ENCODE measurements at places on chromosomes 3 and 15.

DNA sequence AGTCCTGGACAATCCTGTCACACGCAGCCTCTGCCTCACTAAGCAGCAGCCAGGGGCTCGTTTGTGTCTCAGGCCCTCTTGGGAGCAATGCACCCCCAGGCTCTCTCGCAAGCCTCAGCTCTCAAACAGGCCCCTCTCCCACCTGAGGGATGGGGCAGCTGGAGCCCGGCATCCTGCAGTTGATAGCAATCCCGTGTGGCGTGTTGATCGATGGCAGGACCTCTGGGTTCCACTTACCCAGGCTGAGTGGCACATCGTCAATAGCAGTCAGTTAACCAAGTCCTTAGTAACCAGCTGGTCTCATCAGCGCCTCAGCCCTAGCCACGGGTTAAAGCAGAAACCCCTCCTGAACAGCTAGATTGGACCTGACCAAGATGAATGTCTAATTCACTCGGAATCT, 36.5 kb upstream of the PLXNA1 start:
- no peak for DNase-seq

DNA sequence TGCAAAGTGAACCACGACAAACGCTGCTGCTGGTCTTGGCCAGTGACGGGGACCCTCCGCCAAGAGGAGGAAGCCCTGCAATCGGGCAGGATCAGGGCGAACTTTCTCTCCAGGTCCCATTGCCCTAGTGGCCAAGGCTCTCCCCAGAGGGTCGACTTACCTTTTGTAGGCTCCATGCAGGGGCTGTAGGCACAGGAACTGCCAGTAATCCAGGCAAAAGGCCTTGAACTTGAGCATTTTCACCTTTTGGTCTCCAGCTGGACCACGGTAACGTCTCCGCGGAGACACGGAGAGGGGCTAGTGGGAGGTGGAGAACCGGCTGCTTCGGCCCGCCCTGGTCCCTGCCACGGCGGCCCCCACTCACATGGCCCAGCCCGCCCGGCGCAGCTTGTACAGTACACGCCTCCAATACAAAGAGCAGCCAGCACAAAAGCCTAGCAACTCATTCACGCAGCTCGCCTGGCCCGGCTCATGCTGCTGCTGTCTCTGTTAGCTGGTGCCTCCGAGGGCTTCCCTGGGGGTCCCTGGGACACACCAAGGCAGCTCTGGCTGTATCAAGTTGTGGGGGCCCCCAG, 31.0 kb downstream of the IQSEC1 start:
- no peak for DNase-seq

DNA sequence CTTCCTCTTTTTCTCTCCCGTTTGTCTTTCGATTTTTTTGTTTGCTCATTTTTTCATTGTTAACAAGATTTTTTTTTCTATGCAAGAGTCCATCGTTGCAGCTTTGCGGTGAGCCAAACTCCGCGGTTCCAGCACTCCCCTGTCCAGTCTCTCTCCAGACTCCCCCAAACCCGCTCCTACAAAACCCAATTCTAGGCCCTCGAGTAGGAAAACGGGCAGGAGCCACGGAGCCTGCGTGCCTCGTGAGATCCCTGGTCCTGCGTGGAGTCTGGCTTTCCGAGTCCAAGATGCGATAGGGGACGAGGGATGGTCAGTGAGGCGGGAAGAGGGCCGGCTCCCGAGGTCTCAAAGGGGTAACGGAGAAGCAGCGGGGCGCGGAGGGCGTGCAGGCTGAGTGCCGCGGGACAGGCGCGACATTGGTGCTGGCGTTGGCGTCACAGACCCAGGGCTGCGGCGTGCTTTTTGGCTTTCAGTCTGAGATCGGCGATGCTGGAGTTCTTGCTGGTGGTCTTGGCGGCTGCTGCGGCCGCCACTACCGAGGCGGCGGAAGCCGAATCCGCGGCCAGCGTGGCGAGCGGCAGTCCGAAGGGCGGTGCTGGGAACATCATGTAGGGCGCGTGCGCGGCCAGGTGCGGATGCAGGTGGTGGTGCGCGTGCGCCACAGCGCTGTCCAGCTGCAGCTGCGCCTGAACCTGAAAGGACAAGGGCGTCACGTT, 8.5 kb downstream of the SHOX2 start:
- DNase-seq: peak; percentile 63

GRCh38 chr15:46251903-46252302, 617.1 kb downstream of the SQOR start:
- no peak for DNase-seq

DNA sequence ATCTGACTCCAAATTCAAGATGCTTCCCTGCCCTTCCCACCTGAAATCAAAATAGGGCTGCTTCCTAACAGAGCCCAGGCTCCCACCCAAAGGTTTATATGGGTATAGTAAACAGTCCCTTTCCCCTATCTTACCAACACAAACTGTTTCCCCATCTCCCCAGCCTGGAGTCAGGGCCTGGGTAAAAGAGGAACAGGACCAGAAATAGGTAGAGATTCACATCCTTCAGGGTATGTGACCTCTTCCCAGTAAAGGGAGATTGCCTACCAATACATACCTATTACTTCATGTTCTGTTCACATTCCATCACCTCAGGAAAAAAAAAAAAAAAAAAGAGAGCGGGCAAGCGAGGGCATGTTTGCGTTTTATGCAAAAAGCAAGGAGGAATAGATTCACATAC, 9.7 kb upstream of the SHF start:
- DNase-seq: no peak

- DNase-seq: no peak
These were observed 345.5 kb downstream of the SQOR start for GRCh38 chr15:45980366-45980765.

GRCh38 chr15:27742751-27743477, 356.2 kb downstream of the OCA2 start:
- DNase-seq: no peak

DNA sequence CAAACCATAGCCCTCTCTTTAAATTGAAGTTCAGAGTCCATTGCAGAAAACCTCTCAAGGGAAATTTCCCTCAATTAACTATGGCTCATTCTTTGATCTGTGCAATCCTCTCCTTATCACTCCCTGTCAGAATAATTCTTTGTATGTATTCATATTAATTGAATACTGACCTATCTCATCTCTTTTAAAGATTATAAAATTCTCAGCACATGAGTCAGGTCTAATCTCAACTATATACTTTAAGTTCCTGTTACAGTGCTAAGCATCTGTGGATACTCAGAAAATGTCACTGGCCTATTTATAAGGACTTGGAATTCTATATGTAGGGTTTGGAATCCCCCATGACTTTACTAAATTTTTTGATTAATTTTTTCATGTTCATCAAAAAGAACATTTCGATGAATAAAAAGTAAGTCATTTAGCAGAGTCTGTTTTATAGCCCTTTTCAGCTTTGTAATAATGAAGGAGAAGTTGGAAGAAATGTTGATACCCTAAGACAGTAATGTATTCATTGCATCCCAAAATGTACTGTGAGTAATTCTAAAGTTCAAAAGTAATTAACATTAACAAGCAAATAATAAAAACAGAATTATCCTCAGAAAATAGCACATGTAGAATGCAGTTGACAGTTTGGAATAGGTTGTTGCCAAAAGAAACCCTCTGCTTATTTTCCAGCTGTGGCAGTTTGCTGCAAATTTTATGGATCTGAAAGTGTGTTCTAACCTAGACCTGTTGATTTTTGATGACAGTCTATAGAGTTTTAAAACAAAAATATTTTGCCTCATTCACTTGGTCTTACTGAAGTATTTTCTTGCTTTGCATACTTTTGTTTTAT, 503.4 kb upstream of the CBLB start:
- DNase-seq: no peak

DNA sequence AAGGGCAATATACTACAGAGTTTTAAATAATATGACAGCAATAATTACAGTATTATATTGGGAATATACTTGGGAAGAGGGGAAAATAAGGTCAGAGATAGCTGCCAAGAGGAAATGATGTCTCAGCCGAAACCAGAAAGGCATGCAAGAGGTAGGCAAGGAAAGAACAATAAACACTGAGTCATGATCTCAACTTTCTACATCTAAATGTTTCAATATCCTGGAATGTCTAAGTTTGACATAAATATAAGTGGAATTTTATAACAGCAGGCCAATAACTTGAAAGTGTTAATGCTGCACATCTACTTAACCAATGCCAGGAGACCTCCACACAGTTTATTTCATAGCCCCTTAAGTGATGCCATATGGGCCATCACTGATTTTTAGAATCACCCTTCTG, 99.8 kb upstream of the CPNE4 start:
- no peak for DNase-seq

DNA sequence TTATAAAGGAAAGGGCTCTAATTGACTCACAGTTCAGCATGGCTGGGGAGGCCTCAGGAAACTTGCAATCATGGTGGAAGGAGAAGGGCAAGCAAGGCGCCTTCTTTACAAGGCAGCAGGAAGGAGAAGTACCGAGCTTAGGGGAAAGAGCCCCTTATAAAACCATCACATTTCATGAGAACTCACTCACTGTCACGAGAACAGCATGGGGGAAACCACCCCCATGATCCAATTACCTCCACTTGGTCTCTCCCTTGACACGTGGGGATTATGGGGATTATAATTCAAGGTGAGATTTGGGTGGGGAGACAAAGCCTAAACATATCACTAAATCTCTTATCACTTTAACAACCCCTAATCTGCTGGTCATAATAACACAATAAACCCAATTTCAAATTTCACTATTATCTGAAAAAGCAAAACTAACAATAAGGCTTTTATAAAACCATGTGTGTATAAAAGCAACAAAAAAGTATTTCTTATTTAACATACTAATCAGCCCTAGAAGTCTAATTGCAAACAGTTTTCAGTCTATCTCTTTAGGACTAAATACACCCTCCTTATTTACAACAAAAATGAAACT, 43.2 kb downstream of the SCAPER start:
- no peak for DNase-seq

DNA sequence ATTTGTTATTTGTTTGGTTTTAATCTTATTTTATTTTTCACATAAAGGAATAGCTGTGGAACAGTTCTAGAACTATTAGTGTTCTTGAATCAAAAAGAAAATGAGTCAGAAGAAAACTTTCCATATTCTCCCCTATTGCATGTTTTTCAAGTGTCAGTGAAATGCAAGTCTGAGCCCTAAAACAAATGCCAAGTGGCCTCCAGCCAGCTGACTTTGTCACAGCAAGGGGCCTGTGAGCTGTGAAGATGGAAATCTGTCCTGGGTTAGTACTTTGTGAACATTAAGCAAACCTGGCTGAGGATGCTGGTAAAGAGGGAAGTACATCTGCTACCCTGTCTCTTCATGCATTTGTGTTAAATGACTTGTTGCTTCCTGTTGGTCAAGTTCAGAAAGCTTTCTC, 14.2 kb downstream of the LRRC49 start:
- no peak for DNase-seq

GRCh38 chr3:125496701-125497100, 23.3 kb downstream of the SNX4 start:
- no peak for DNase-seq

DNA sequence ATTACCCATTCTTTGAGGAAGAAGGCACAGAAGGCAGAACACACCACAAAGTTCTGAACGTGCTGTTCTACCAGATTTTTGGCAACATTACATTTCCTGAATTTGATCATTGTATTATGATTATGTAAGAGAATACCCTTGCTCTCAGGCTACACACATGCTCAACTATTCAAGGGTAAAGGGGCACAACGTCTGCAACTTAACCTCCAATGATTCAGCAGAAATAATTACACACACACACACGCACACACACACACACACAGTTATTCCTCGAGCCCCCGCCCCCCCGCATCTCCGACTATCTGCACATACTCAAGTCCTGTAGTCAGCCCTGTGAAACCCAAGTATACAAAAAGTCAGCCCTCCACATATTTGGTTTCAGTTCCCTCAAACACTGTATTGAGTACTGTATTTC, 26.8 kb downstream of the RPN1 start:
- no peak for DNase-seq

GRCh38 chr3:94117729-94118128, 54.9 kb downstream of the NSUN3 start:
- DNase-seq: no peak

All from Jurkat, Clone E6-1 (cell line).